ENCODE measurements at places on chromosomes 16 and 17.
A peak's percentile ranks its signal among the peaks of the same experiment; 100 is the strongest.

DNA sequence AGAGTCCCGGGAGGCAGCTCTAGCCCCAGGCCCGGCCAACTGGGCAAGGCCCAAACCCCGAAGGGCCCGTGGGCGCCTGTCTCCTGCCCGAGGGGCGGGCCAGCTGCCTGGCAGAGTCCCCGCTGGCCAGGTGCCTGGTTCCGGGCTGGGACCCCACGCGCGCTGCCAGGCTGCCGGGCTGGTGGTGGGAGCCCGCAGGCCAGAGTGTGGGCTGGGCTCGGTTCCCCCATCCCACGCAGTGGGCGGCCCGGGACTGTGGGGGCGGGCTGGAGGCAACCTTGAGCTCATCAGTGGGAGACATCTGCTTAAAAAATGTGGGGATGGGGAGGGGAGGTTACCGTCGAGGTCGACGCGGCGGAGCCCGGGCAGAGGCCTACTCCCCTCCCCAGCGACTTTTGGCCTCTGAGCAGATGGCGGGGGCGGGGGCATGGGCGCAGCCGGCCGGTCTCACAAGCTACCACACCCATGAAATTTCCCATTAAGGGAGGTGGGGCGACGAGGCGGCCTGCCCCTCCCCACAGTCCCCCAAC, 176.4 kb upstream of the GSE1 start:
- DNase-seq, result peak; percentile 54

DNA sequence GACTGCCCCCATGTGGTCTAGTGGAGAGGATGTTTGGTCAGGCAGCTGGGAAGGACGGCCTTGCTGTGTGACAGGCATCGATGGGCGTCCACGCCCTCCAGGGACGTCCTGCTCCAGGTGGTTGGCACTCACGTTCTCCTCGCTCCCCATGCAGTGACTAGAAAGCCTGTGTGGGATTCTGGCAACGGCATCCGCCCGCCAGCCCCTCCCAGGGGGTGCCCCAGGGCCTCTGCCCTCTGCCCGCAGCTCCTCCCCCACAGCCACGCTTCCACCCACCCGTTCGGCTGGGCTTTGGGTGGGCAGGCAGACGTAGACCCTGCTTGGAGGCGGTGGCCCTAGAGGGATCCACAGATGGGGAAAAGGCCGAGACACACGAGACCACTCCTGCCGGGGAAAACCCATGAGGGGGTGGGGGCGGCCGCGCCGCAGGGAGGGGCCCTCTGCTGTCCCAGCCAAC, 4.7 kb upstream of the IL17C start:
- no peak for DNase-seq

- no peak for DNase-seq
Measured at GRCh38 chr17:57916925-57917858, 38.0 kb downstream of the CUEDC1 start.

DNA sequence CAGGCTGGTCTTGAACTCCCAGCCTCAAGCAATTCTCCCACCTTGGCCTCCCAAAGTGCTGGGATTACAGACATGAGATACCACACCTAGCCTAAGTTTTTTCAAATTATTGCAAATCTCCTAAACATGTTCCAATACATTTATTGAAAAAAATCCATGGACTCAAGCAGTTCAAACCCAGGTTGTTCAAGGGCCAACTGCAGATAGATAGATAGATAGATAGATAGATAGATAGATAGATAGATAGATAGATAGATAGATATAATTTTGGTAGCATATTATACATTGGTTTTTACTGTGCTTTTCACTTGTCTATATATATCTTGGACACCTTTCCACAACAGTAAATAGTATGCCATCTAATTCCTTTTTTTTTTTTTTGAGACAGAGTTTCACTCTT, 20.9 kb upstream of the RBBP6 start:
- DNase-seq, result no peak

DNA sequence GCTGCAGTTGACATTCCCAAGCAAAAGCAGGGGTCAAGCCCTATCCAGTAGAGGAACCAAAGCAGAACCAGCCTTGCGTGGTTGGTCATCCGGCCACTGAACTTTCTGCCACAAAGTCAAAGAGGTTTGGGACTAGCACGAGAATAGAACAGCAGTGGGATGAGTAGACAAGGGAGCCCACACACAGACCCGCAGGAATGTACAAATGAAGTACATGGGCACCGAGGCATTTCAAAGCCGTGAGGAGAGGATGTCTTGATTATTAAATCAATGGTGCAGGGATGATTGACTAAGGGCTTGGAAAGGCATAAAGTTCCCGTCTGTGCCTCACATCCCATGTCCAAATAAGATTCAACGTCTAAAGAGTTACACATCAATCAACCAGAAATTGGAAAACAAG, 81.8 kb upstream of the TBC1D3K start:
- DNase-seq, result no peak

GRCh38 chr16:18933501-18933900, 7.3 kb upstream of the SMG1 start:
- DNase-seq, result no peak
